Stimulated activated CD8-positive, alpha-beta memory T cell treated with anti-CD3 and anti-CD28 coated beads, Interleukin-4, amount 100 ng/mL, for 1 hour (primary cell): ENCODE measurements at places on chromosomes 16 and 17.

DNA sequence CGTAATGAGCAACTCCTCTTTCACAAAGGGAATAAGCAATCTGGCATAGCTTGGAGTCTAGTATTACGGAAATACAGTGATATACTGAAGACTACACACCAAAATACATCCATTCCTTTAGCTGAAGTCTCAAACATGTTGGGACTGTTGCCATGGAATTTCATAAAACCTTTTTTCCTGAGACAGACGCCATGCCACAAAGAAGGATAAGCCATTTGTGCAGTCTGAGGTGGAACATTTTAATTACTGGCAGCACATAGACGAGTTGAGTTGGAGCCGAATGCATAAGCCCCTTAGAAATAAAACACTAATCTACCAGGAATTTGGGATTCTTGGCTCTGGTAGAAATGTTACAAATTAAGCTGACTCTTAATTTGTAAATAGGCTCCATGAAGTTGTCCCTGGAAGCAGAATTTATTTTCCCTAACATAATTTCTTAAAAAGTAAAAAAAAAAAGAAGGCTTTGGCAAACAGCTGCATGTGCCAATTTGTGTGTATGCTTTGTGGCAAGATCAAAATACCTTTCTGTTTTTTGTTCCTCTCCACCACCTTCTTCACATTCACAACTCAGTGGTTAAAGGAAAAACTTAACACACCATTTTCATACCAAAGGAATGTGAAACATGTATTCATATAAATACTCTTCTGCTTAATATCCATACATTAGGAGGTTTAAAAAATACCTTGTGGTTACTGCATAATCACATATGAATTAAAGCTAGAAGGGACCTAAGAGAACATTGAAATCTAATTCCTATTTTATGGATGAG, 25.5 kb downstream of the GRB7 start:
- DNase-seq = no peak

DNA sequence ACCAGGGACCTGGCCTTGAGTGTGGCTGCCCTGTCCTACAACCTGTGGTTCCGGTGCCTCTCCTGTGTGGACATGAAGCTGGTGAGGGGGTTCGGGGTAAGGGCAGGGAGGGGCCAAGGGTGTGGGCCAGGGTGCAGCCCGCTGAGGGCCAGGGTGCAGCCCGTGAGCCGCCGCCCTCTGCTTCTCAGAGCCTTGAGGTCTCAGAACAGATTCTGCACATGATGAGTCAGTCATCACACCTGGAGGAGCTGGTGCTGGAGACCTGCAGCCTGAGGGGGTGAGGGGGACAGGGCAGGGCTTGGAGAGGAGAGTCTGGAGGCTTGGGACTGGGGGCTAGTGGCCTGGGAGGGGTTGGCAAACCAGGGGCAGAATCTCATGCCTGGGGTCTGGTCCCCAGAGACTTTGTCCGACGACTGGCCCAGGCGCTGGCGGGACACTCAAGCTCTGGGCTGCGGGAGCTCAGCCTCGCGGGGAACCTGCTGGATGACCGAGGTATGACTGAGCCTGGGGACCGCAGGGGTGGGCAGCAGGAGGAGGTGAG, 2.2 kb downstream of the CARMIL2 start:
- DNase-seq = no peak

- DNase-seq = no peak
Measured at GRCh38 chr17:4098521-4099209, 44.2 kb downstream of the ZZEF1 start.

DNA sequence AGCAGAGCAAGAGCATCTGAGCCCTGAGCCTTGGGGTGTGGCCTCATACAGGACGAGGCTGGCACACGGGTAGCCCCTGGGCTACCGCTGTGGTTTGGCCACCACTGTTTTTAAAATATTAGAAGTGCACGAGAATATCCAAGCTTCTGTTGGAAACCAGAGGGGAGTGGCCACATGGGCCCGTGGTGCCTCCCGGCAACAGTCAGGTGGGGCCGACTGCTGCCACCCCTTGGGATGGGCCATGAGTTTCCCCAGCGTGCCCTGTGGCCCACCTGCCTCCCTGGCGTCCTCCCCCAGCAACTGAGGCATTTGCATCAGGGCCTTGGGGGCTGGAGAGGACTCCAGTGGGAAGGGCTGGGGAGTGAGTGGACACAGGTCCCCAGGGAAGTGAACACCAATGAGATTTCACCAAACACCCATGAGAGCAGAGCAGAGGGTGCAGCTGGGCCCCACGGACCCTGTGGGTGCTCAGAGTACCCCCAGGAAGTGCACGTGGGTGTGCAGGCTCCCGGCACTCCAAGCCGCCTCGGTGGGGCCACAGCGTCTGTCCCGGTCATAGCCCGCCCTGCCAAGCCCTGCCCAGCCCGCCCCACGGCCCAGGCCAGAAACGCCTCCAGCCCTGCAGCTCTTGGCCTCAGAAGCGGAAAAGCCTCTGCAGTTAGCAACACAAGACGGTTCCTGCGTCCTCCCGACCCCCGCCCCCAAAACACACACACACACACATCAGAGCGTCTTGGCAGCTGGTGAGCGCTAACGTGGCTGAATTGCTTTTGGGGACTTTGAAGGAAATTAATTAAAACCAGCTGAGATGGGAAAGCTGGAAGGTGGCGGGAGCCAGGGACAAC, 22.7 kb downstream of the ZNF469 start:
- no peak for DNase-seq

DNA sequence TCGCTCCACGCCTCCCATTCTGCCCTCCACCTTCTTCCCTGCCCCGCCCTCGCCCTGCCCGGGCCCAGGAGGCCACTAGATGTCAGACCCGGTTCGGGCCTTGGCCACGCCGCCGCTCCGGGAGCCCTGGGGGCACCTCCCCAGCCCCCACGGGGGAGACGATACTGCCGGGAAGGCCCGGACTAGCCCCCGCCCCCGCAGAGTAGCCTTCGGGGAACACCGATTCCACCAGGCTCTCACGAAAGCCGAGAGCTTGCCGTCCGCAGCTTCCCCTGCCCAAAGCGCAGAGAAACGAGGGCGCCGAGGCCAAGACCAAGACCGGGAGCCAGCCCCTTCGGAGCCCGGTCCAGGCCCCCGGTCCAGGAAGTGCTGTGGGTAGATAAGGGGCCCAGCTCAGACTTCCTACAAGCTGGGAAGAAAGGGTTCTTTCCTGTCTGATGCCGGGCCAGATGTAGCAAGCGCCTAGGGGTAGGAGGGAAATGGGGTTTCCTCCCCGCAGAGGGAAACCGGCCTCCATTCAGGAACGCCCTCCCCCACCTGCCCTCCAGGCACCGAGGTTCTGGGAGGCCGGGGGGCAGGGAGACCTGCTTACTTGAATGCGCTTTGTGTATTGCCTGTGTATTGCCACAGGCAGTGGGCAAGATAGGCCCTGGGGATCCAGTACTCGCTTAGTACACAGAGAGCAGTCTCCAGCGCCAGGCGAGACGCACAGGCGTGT, 806 bp upstream of the CYB561 start:
- no peak for DNase-seq

GRCh38 chr17:5472511-5472910, 3.7 kb upstream of the DHX33 start:
- DNase-seq = no peak
